Fibroblast of skin of right quadriceps (primary cell): ENCODE measurements at places on chromosomes 2 and 18.

DNA sequence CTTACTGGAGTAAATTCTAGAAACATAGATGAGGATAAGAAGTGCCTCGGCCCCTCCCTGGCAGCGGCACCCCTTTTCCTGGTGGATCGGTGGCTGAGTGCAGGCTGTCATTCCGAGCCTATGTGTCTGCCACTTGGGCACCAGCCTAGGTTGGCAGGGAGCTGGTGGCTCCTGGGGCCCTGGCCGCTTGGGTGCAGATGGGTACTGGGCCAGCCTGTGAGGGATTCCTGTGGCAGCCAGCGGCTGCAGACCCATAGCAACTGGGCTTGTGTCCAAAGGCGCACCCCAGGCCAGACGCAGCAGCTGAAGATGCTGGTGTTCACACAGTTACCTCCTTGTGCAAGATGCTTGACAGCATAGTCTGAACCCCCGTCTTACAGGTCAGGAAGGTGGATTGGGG lies 2.8 kb downstream of the SNORC start:
- DNase-seq, result no peak

GRCh38 chr2:173119069-173119807 lies 43.6 kb downstream of the MAP3K20 start:
- no peak for DNase-seq

- peak; percentile 64 for DNase-seq
These were observed 23.2 kb downstream of the MAP4K4 start for GRCh38 chr2:101720732-101721131.

DNA sequence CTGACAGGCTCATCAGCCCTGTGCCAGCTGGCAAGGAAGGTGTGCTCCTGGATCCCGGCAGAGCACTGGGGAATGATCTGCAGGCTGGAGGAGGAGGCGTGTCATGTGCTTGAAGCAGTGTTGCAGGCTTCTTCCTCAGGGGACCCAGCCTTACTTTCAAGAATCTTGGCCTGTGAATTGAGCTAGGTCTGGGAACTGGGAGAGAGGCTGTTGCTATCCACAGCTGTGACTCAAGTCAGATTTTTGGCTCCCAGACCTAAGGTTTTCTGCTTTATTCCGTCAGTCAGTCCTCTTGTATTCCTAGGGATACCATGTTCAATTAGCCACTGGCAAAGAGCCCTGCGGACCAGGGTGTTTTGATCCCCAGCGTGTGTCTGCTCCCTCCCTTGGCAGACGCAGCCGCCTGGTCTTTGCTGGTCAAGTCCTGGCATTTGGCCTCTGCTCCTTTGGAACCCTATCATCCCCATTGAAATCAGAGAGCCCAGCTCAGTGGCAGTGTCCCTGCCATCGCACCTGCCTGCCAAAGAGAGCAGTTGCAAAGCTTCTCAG lies 32.4 kb downstream of the ASB1 start:
- peak; percentile 75 for DNase-seq

DNA sequence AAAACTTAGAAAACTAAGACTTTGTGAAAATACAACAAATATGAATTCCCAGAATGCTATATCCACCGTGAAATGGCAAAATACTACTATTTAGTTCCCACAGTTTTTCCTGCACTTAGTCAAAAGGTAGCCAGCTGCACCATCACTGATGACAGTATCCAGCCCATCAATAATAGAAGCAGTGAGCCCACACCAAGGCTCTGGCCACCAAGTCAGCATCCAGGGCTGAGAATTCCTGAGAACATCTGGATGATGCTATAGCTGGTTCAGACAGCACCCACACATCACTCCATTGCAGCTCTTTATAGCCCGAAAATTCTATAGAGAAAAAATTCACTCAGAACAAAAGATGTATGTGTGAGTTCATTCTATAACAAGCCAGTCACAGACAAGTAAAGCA lies 159.1 kb upstream of the SPATS2L start:
- no peak for DNase-seq

DNA sequence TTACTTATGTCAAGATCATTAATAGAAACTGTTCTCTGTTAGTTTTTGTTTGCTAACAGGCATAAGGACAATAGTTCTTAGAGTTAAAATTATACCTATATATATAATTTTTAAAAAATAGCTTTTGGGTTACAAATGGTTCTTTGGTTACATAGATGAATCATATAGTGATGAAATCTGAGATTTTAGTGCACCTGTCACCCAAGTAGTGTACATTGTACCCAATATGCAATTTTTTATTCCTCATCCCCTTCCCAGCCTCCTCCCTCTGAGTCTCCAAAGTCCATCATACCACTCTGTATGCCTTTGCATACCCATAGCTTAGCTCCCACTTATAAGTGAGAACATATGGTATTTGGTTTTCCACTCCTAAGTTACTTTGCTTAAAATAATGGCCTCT lies 26.4 kb downstream of the SLC4A1AP start:
- DNase-seq, result no peak

GRCh38 chr18:11040823-11041656 lies 108.3 kb downstream of the PIEZO2 start:
- peak; percentile 45 for DNase-seq

GRCh38 chr2:10047616-10048500 lies 4.5 kb downstream of the KLF11 start:
- DNase-seq, result no peak
